AG20443 (cell line): ENCODE measurements at places on chromosomes 4 and X.

- no peak for DNase-seq
Observed at GRCh38 chr4:152686452-152687013, 6.7 kb upstream of the TMEM154 start.

DNA sequence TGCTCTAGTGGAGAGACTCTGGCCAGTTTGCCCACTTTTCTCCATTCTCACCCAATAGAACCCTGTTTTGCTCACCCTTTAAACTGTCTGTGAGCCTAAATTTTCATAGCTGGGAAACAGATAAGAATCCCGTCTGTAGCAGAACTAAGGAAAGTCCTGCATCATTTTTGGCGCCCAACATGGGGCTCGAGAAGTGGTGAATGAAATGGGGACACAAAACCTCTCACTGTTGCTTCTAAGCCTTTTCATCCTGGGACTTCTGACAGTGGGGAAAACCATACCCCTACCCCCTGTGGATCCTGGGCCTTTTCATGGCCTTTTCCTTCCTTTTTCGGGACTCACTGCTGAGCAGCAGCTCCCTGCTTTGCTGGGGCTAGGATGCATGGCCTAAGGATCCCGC lies 189.9 kb downstream of the INPP4B start:
- no peak for DNase-seq

DNA sequence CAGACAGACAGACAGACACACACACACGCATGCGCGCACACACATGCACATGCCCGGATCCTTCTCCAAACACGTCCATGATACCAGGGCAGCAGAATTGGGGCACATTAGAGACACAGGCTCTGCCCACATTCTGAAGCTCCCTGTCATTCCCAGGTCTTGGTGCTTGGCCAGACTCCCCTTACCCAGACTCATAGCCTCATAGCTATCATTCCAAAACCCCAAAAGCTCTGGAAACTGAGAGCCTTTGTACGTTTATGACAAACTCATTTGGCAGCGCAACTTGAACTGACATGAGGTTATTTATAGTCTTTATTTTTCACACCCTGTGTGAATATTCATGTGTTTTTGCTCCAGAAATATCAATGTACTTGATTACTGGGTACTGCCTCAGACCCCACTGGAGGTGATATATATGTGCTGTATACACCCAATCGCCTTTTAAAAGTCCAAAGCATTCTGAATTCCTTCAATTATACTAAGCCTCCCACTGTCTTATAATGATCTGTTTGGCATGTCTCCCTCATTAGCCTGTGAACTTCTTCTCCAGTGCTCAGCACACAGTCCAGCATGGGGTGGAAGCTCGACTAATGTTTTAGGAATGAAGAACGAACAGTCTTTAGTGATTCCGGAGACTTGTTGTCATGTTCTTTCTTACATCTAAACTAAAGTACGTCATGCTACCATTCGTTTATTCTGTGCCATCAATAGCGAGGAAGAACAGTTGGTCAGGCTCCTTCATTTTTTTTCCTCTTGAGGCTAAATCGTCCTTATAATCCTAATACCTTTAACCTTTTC lies 45.0 kb downstream of the RTL9 start:
- DNase-seq = peak; percentile 33

DNA sequence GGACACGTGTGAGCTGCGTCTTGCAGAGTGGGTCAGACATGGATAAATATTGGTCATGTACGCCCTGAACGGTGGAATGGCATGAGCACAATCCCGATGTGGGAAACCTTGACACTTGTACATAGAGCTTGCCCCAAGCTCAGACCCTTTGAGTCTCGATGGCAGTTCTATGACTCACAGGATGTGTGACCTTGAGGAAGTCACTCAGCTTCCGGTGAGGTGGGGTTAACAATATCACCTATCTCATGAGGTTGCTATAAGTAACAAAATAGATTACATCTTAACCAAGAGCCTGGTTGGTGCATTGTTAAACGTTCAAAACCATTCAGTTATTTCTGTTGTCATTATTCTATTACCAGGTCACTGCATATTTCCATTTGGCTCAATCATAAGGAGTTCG lies 109.1 kb upstream of the TBL1X start:
- no peak for DNase-seq

- DNase-seq = peak; percentile 70
Observed at GRCh38 chrX:130393451-130394074, 8.1 kb upstream of the GPR119 start.

- no peak for DNase-seq
Observed at GRCh38 chr4:130125467-130125866, 1029.5 kb downstream of the C4orf33 start.

DNA sequence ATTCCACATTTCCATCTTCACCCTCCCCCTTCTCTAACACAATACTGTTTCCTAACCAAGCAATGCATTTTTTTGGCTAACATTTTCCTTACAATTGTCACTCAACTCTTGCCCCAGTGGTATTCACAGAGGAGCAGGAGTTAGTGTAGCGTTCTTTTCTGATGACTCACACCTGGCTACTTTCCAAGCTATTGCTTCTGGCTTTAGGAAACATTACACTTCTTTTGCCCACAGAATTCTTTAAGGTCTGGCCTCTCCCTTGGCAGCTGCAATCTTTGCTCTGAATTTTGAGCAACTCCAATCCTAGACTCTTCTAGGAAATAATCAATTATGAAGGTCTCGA lies 27.5 kb upstream of the PDGFC start:
- peak; percentile 83 for DNase-seq

- DNase-seq = no peak
Observed at GRCh38 chr4:42736527-42737195, 79.8 kb upstream of the ATP8A1 start.

GRCh38 chr4:102502543-102502818 lies 1.3 kb downstream of the NFKB1 start:
- DNase-seq = no peak

DNA sequence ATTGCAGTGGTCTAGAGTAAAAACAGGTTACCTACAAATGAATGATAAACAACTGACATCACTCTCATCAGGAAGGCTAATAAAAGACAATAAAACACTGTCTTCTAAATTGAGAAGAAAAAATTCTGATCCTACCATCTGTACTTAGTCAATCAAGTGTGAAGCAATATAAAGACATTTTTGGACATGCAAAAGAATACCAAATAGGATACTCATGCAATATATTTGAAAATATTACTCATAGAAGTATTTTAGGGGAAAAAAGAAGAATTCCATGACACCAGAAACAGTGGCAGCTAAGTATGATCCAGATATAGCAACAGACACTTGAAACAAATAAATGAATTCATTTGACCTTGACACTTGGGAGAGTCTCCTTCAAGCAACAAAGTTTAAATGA lies 63.8 kb upstream of the FAM120C start:
- DNase-seq = peak; percentile 4

DNA sequence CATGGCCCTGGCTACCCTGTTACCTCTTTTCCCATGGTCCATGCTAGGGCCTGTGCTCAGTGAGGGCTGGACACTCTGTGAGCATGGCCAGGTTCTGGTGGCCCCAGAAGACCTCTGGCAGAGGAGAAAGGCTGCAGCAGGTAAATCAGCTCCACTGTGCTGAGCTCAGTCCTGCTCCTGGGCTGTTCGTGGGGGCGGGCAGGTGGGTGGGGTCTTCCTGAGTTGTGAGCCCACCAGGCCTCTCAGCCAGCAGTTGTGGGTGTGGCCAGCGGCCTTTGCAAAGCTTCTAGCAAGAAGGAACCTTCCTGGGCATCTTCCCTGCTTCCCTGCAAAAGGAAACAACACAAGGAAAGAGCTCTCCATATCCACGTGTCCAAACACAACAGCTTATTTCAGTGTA lies 85.3 kb upstream of the STX18 start:
- no peak for DNase-seq

- no peak for DNase-seq
Observed at GRCh38 chrX:32985544-32985943, 225.8 kb downstream of the DMD start.

DNA sequence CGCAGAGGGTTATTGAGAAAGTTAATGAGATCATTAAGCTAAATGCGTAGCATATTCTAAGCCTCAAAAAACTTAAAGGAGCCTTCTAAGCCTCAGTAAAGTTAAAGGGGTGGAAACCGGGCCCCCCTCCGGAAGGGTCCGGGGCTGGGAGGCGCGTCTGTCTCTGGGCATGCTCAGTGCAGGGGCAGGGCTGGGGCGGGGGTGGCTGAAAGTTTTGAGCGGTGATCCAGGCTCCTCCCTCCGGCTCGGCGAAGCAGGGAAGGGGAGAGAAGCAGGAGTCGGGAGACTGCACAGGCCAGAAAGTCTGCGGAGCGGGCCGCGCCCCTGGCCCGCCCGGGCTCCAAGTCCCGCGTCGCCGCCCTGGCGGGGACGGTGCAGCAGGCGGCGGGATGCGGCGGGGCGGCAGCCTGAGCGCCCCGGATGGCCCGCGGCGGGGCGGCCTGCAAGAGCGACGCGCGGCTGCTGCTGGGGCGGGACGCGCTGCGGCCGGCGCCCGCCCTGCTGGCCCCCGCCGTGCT lies at the start of gene EVC:
Gene EVC (plus strand): TSS at position 241 of the 518 bp plus-strand sequence. CDS start 180 bp downstream, at position 421.
- peak; percentile 96 for DNase-seq

- no peak for DNase-seq
Observed at GRCh38 chr4:70715097-70715496, 6.7 kb upstream of the RUFY3 start.

DNA sequence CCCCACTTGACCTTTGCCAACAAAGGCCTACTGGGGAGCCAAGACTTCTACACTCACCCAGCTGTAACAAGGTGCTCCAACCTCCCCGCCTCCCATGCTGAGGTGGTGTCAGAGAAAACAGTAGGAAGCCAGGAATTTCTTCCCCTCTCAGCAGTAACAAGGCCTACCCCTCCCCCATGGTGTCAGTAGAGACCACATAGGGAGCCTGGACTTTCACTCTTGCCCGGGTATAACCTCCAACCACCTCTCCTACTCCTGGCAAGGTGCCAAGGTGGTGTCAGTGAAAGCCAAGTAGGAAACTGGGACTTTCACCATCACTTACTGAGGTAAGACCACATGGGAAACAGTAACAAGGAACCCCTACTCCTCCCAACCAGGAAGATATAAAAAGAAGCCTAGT lies 93.1 kb downstream of the SLC16A2 start:
- no peak for DNase-seq

DNA sequence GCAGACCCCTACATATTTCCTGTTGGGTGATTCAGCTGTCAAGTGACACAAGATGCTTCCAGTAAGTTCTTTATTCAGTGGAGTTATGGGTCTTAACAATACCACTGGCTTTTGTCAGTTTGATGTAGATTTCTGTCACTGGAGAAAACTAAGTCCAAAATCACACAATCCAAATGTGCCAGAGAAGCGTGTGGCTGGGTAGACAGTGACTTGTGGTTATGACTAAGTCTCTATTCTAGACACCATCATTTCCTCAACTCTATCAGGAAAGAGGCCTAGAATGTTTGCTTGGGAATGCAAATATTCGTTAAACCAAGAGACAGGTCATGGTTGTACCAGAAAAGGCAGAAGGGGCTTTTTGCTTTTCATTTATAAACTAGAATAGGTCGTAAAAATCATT lies 54.4 kb upstream of the HS3ST1 start:
- no peak for DNase-seq

- no peak for DNase-seq
Observed at GRCh38 chrX:9997524-9997923, 30.4 kb downstream of the CLDN34 start.

- DNase-seq = peak; percentile 12
Observed at GRCh38 chr4:41287005-41287404, 30.3 kb downstream of the UCHL1 start.

DNA sequence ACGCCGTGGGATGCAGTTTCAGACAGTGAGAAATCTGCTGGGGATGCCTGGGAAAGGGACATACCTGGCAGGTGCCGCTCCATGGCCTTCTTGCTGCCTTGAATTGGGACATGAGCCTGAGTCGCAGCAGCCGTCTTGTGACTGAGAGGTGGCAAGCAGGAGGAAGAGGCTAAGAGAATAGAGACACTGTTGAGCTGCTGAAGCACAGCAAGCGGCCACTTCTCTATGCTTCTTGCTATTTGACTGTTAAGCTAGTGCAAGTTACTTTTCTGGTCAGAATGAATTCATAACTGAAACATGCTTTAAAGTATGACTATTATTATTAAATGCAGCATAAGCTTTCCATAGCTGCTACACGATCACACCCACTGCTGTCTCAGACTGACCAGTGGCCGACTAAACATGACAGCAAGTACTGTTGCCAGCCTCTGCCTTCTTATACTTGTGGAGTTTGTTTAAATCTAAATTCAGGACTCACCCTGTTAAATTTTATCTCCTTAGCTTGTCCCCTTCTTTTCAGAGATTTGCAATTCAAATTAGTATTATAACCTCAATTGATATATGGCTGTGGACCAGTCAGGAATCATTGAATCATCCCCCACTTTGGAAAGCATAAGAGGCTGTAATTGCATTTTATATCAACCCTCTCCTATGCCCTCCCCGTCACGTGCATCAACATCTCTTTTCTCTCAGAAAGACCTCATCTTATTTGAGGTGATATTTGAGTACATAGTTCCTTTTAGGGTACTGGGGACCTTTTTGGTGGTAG lies 24.8 kb upstream of the ACSL1 start:
- no peak for DNase-seq

DNA sequence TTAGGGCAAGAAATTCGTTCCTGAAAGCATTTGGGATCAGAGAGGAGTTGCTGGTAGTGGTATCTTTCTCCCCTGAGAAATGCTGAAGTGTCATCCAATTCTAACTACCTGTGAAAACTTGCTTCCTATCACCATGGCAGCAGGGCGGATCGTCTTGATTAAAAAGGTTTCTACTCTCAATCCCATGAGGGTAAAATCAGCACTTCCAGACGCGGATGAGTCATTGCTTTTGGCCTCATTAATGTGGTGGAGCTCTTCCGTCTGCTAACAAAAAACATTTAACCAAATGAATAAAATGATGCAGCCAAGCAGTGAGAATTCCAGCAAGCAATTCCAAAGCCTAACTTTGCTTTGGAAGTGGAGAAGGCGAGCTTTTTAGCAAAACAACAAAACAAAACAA lies 325.6 kb downstream of the CAMK2D start:
- DNase-seq = peak; percentile 77

- peak; percentile 51 for DNase-seq
Observed at GRCh38 chrX:22950269-22951266, 49.2 kb upstream of the DDX53 start.

- peak; percentile 38 for DNase-seq
Observed at GRCh38 chr4:165326831-165327210, 648 bp upstream of the MSMO1 start.

DNA sequence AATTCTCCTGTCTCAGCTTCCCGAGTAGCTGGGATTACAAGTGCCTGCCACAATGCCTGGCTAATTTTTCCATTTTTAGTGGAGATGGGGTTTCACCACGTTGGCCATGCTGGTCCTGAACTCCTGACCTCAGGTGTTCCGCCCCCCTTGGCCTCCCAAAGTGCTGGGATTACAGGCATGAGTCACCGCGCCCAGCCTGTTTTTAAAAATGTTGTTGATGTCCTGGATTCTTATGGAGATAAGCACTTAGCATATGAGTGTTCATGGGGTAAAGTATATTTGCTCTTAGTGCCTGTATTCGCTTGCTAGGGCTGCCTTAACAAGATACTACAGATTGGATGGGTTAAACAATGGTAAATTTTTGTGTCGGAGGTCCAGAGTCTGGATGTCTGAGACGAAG lies 91.7 kb downstream of the CEP44 start:
- no peak for DNase-seq

DNA sequence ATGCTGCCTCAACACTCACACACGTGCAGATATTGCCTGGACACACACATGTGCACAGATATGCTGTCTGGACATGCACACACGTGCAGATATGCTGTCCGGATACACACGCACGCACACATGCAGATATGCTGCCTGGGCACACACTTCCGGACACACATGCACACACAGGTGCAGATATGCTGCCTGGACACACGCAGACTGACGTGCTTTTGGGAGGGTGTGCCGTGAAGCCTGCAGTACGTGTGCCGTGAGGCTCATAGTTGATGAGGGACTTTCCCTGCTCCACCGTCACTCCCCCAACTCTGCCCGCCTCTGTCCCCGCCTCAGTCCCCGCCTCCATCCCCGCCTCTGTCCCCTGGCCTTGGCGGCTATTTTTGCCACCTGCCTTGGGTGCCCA lies 14.7 kb downstream of the FGFRL1 start:
- peak; percentile 48 for DNase-seq
